HepG2 (cell line): ENCODE measurements at places on chromosomes 7 and 10. TPM values are rescaled to one million over a fixed set of nuclear protein-coding genes. Genes with fewer than 3 reads are reported as not detected.
A peak's percentile ranks its signal among the peaks of the same experiment; 100 is the strongest.

GRCh38 chr7:47394751-47395252, 187.1 kb downstream of the TNS3 start:
- no peak for DNase-seq

Gene LFNG
- polyA plus RNA-seq = 1.5 and 1.6 TPM in 2 replicates

- DNase-seq = no peak
Observed at GRCh38 chr7:50335795-50336754, 31.6 kb downstream of the IKZF1 start.

- no peak for DNase-seq
Observed at GRCh38 chr7:22578007-22578733, 78.2 kb upstream of the STEAP1B start.

DNA sequence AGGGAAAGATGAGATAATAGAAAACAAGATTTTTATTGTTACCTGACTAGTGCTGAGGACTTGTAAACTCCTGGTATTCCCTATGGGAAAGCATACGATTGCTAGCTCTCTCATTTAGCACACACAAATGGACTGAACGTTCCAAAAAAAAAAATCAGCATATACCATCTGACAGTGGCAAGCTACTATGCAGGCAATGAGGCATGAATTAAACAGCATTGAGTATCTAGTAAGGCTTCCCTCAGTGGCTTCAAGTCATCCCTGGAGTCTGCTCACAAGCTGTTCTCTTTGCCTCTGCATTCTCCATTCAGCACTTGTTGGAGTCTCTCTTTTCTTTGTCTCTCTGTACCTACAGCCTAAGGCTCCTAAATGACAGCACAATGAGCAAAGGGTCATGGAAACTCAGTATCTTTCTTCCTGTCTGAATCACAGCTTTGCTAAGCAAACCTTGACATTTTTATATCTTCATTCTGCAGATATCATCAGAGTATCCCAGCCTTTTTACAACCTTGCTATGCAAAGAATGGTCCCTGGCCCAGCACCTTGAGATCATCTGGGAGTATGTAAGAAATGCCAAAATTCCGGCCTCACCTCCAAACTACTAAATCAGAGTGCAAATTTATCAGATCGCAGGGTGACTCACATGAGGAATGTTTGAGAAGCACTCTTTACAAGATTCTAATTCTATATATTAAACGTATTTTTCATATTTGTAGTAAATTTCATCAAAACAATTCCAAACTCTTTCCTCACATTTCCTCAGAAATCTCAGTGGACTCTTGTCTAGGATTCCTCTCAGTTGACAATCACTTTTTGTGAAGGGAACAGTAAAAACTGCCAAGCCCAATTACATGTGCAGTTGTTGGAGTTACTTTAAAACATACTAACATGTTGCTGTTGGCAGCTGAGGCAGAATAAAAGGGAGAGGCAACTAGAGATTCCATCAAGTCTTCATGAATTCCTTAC, 10.8 kb upstream of the LIPA start:
- DNase-seq = no peak

Gene ACTR3C
- 3.2 and 3.8 TPM in 2 replicates for polyA plus RNA-seq

- peak; percentile 24 for DNase-seq
Observed at GRCh38 chr10:12638103-12638502, 288.8 kb downstream of the CAMK1D start.

- DNase-seq = no peak
Observed at GRCh38 chr7:12713625-12714378, 26.4 kb downstream of the ARL4A start.

DNA sequence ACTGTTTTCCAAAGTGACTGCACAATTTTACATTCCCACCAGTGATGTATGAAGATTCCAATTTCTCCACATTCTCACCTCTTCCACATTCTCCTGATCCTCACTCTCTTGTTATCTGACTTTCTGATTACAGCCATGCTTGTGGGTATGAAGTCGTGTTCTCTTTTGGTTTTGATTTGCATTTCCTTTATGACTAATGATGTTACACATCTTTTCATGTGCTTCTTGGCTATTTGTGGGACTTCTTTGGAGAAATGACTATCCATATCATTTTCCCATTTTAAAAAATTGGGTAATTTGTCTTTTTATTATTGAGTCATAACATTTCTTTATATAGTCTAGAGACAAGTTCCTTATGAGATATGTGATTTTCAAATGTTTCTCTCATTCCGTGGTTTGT, 10.5 kb upstream of the GIMAP8 start:
- DNase-seq = no peak

Gene VKORC1L1
- 15.3 and 16.5 TPM in 2 replicates for polyA plus RNA-seq

- DNase-seq = no peak
Observed at GRCh38 chr10:91702620-91703019, 69.7 kb upstream of the PPP1R3C start.

Gene SGCE
- 62.6 and 71.1 TPM in 2 replicates for polyA plus RNA-seq

DNA sequence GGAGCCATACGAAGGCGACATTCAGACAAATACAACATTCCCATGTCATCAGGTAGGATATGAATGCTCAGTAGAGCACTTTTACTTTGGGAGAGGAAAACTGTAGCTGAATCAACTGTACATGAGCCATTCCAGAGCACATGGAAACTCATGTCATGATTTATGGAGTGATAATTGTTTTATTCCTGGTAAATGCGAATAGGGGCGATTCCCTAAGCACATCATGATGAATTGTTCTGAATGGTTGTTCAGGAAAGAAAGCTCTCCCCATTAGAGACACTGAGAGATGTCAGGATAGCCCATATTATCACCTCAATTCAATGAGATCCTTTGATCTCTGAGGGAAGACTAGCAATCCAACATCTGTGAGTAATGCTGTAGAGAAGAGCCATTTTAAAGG, 243.6 kb downstream of the FOXP2 start:
- DNase-seq = no peak

DNA sequence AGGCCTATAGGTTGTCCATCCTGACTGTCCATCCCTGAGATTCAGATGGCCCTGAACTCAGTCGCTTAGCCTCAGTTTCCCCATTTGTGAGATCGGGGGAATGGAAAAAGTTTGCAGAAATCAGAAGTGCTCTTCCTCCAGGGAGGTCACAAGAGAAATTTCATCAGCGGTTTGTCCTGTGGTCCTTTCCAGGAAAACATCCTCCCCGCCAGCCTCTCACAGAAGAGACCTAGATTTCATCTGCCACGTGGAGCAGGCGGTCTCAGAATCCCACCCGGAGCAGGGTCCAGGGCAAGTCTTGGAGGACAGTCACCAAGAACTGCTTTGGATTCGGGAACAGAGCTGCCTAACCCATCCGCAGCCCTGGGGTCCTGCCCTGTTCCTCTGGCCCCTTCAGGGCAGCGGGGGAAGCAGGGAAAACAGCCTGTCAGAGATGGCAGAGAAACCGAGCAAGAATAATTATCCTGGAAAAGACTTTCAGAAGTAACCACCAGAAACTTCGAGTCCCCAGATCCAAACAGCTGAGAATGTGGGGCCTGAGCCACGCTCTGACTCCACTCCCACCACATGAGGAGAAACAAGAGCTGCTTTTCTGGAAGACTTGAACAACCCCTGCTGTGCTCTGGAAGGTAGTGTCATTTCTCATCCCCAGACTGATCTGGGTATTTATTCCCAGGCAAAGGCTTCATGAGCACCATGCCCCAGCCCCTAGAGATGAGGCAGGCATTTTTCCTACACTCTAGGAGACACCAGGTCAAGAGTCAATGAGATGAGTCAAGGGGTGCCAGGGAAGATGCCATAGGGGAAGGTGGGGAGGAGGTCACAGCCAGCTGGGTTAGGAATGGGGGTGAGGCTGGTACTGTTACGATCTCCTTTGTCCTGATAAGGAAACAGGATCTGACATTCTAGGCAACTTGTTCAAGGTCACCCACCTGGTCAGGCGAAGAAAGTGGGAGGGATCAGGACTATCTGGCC, 1.1 kb upstream of the TNS3 start:
- no peak for DNase-seq

GRCh38 chr7:36535866-36536664, 146.4 kb downstream of the ANLN start:
- no peak for DNase-seq

- DNase-seq = no peak
Observed at GRCh38 chr7:112962815-112963214, 123.8 kb downstream of the GPR85 start.

DNA sequence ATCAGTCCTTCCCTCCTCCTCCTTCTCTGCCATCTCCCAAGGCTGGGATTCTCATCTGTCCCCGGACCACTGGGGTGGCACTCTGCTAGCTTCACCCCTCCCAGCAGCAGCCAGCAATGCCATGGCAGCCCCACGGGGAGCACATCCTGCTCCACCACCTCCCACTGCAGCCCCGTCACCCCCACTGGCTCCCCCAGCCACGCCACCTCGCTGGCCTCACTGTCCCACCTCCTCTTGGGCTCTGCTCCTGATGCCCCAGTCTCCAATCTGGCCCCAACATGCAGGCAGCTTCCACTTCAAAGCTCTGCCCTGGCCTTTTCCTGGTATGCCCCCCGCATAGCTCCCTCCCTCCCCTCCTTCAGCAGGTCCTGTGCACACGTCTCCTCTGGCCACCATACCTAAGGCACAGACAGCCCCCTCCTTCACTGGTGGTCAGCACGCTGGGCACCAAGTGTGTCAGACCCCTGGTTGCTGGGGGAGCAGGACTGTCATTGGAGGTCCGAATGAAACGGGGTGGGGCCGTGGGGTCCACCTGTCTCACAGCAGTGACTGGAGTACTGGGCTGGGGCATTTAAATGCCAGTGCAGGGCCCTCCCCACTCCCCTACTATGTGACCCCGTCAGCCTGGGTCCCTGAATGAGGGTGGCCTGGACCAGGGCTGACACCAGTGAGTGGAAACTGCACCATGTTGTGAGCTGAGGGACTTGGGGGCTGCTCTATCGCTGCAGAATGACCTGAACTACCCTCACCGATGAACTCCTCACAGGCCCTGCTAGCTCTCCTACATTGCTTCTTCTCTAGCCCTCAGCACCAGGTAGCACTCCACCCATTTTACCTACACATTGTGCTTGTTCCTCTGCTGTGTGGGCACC, 38.7 kb downstream of the RASGEF1A start:
- DNase-seq = no peak

DNA sequence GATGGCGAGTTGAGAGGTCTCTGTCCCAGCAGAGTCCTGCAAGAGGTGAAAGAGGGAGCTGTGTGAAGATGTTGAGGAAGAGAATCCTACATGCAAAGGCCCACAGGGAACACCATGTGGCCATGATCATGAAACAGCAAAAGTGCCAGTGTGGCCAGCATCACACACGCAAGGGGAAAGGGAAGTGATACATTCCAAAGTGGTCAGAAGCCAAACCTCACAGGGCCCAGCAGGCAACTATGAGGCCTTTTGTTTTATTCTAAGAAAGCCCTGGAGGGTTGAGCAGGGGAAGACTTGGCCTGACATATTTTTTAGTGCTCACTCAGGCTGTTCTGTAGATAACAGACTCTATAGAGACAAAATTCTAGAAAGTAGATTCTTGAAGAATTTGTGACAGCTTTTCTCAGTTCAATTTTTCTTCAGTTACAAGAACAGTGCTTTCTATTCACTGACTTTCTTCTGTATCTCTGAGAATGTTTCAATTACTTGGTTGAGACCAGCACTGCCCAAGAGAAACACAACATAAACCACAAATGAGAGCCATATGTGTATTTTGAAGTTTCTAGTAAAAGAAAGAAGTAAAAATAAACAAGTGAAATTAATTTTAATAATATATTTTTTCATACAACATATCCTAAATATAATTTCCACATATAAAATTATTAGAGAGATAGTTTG, 82.3 kb downstream of the HTR7 start:
- no peak for DNase-seq

Gene COMMD3
- 32.5 and 38.7 TPM in 2 replicates for polyA plus RNA-seq
